ENCODE measurements at places on chromosomes 7 and 10.

DNA sequence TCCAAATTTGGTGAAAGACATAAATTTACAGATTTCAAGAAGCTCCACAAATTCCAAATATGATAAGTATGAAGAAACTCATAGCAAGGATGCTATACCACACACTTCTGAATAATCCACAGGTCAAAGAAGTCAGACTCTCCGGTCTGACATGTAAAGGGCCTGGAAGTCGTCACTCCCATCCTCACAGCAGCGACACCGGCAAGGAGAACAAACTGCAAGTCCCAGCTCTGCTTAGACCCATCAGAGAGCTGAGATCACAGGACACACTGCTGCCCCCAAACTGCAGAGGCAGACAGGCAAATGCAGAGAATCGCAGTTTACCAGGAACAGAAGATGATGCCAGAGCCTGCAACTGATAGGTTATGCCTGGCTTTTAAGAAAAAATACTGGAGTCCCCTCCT, 62.0 kb downstream of the AMZ1 start:
- no peaks in the 10 kb centered on the region for H3K36me3 ChIP-seq
- H3K27me3 ChIP-seq, result no peaks in the 10 kb centered on the region
- H3K4me1 ChIP-seq, result no peaks in the 10 kb centered on the region
- H3K4me3 ChIP-seq, result no peak overlapping the region
- no peak overlapping the region for H3K27ac ChIP-seq

DNA sequence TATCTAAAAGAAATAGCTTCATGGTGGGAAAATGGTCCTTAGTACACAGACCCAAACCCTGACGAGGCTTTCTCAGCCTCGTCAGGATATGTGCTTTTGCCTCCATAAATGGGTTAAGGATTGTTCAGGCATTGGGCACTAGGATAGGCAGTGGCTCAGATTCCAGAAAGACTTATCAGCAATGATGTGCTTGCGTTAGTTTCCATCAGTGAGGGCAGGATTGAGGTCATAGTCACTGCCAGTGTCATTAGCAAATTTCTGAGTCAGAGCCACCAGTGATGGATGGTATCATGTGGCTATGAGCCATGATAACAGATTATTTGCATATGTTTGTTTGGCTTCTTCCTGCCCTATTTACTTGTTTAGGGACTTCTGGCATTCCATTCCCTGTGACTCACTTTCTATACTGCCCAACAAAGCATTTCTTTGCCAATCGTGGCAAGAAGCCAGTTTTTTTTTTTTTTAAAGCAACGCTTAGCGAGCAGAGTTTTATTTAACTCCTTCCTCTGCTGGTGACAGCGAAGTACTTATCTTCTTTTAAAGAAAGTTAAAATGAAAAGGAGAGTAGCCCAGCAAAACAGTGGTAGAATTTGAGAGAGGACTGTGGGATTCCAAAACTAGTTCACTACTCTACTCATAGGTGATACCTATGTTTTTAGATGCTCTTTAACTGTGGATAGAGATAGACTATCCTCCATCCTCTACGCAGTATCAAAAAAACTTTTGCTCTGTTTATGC, 44.4 kb downstream of the MYPN start:
- H3K27me3 ChIP-seq, result no peaks in the 10 kb centered on the region
- H3K27ac ChIP-seq, result no peak overlapping the region
- no peak overlapping the region for H3K4me3 ChIP-seq
- H3K4me1 ChIP-seq, result peaks cover 13% of the 10 kb centered on the region
- no peaks in the 10 kb centered on the region for H3K36me3 ChIP-seq

DNA sequence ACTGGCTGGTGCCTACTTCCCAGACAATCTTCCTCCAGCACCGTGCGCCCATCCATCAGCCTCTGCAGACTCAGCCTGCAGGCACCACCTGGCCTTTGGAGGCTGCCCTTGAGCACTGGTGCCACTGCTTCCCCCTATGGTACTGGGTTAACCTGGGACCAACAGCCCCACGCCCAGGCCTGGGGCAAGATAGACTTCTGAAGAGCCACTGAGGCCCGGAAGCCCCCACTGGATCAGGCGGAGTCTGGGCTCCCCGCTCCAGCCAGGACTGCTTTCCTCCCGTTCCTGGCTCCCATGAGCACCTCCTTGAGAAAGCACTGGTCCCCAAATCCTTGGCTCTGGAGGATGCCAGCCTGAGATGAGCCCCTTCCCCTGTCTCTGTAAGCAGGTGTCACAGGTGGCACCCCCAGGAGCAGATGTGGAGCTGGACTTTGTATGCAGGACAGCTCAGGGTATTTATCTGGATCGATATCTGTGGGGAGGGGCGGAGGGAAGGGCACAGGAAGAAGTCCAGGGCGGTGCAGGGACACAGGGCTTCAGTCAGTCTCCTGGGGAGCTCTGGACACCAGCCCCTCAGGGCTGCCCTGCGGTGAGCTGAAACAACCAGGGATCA, 206.5 kb upstream of the PPP2R2D start:
- DNase-seq, result no peak
- no peaks in the 10 kb centered on the region for H3K27me3 ChIP-seq
- H3K36me3 ChIP-seq, result no peaks in the 10 kb centered on the region
- no peak overlapping the region for H3K27ac ChIP-seq

DNA sequence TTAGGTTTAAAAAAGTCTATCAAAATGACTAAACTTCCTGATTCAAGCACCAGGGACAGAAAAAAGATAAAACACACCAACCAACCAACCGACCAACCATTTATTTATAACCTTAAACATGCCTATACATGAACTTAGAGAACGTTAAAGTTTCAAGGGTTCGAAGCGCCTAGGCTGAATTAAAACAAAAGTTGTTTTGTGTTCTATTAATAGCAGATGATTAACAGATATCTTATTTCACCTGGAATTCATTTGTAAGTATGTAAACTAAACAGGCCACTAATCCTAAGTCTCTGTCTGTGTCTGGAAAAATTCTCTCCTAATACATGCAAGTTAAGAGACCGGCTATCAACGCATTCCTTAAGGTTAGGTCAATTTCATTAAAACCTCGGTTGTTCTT, 1.4 kb downstream of the BAIAP2L1 start:
- peak overlapping the region; percentile 38 for H3K27ac ChIP-seq
- H3K4me1 ChIP-seq, result peaks cover 16% of the 10 kb centered on the region
- no peak for DNase-seq
- H3K4me3 ChIP-seq, result no peak overlapping the region
- no peaks in the 10 kb centered on the region for H3K36me3 ChIP-seq

DNA sequence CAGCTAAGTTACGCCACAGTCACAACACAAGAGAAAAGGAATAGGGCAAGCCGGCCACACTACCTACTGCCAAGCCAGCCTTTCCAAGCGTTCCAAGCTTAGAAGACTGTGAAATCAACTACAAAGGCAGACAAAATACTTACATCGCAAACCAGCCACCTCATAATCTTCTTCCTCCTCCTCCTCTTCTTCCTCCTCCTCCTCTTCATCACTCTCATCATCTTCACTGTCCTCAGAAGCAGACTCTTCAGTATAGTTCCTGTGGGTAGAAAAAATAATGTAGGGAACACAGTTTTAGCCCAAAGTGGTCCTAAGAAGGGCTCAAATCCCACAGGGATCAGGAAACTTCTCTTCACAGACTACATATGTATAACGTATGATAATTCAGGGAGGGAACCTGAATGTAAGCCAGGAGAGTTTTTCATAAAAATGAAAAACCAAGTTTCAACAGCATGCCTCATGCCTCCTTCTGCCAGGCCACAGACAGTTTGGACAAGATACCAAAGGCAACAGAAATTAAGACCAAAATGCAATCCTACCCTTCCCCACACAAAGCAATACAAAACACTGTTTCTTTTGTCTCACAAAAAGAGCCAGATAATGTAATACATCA, 13.6 kb downstream of the FZD9 start:
- H3K4me1 ChIP-seq, result no peaks in the 10 kb centered on the region
- H3K27me3 ChIP-seq, result no peaks in the 10 kb centered on the region
- H3K27ac ChIP-seq, result peak overlapping the region; percentile 28
- peaks cover 87% of the 10 kb centered on the region for H3K36me3 ChIP-seq
- no peak overlapping the region for H3K4me3 ChIP-seq
- DNase-seq, result no peak

GRCh38 chr7:50146692-50147091, 53.6 kb upstream of the ZPBP start:
- no peaks in the 10 kb centered on the region for H3K27me3 ChIP-seq
- no peak overlapping the region for H3K4me3 ChIP-seq
- DNase-seq, result no peak
- no peak overlapping the region for H3K27ac ChIP-seq
- no peaks in the 10 kb centered on the region for H3K36me3 ChIP-seq

GRCh38 chr7:116138202-116138801, 72.0 kb upstream of the TES start:
- H3K4me3 ChIP-seq, result no peak overlapping the region
- no peaks in the 10 kb centered on the region for H3K27me3 ChIP-seq
- DNase-seq, result no peak
- no peaks in the 10 kb centered on the region for H3K36me3 ChIP-seq
- H3K27ac ChIP-seq, result no peak overlapping the region

DNA sequence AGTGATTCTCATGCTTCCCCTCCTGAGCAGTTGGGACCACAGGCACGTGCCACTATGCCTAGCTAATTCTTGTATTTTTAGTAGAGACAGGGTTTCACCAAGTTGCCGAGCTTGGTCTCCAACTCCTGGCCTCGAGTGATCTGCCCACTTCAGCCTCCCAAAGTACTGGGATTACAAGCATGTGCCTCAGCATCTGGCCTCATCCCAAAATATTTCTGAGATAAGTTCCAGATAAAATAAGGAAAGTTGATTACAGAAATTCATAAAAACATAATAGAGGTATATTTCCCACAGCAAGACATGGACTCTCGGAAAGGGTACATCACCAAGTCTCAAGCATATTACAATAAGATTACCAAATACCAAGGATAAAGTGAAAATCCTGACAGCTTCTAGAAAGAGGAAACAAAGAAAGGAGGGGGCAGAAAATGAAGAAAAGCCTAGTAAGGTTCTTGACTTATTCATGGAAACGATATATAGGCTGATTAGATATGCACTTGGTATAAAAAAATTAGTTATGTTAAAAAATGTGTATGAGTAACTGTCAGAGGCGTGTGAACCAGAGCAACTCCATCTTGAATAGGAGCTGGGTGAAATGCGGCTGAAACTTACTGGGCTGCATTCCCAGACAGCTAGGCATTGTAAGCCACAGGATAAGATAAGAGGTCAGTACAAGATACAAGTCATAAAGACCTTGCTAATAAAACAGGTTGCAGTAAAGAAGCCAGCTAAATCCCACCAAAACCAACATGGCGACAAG, 35.0 kb downstream of the IQUB start:
- H3K27me3 ChIP-seq, result no peaks in the 10 kb centered on the region
- H3K36me3 ChIP-seq, result no peaks in the 10 kb centered on the region
- H3K4me1 ChIP-seq, result no peaks in the 10 kb centered on the region
- no peak overlapping the region for H3K27ac ChIP-seq
- DNase-seq, result no peak
- H3K4me3 ChIP-seq, result no peak overlapping the region

- DNase-seq, result no peak
- H3K4me3 ChIP-seq, result peak overlapping the region; percentile 90
- H3K27ac ChIP-seq, result peak overlapping the region; percentile 90
- no peaks in the 10 kb centered on the region for H3K36me3 ChIP-seq
- no peaks in the 10 kb centered on the region for H3K27me3 ChIP-seq
These were observed 993 bp upstream of the SND1 start for GRCh38 chr7:127650847-127651555.

GRCh38 chr7:111697771-111698170, 135.5 kb upstream of the IMMP2L start:
- H3K27me3 ChIP-seq, result no peaks in the 10 kb centered on the region
- no peaks in the 10 kb centered on the region for H3K36me3 ChIP-seq
- H3K4me1 ChIP-seq, result no peaks in the 10 kb centered on the region
- DNase-seq, result no peak

DNA sequence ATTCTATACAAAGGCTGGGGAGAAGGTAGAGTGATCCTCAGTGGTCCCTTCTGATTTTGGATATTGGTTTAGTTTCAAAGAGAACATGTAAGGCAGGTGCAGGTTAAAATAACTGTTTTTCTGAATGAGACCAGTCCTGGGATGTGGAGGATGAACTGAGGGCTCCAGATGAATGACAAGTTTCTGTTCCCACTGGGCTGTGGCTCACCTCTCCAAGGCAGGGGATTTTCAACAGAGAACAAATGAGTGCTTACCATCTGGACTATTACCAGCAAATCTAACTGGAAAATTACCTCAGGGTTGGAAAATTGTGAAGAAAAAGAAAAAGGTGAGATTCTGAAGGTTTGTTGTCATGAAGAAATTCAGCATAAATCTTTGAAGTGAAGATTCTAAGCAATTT, 8.0 kb downstream of the LAMB4 start:
- H3K27me3 ChIP-seq, result no peaks in the 10 kb centered on the region
- DNase-seq, result no peak
- no peak overlapping the region for H3K27ac ChIP-seq
- H3K4me3 ChIP-seq, result no peak overlapping the region

DNA sequence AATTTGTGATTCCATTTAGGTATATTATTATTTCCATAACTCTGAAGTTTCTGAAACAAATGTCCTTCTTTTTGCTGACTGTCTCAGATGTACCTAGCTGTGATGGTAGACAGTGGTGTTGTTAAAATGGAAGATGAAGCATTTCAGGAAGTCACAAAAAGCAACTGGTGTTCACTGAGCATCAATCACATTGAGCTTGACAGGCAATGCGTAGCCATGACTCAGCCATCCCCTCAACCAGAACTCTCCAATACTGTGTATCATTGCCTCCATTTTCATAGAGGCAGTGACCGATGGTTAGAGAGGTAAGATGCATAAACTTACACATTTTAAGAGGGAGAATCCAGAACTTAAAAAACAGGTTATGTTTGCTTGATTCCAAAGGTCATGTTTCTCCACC, 434.0 kb downstream of the INHBA start:
- DNase-seq, result no peak
- H3K4me1 ChIP-seq, result no peaks in the 10 kb centered on the region
- no peaks in the 10 kb centered on the region for H3K36me3 ChIP-seq
- H3K27me3 ChIP-seq, result no peaks in the 10 kb centered on the region

GRCh38 chr10:88281592-88282347, 301.3 kb downstream of the RNLS start:
- peaks cover 13% of the 10 kb centered on the region for H3K4me1 ChIP-seq
- H3K4me3 ChIP-seq, result no peak overlapping the region
- no peaks in the 10 kb centered on the region for H3K36me3 ChIP-seq
- H3K27me3 ChIP-seq, result no peaks in the 10 kb centered on the region
- DNase-seq, result no peak
- peak overlapping the region; percentile 37 for H3K27ac ChIP-seq

DNA sequence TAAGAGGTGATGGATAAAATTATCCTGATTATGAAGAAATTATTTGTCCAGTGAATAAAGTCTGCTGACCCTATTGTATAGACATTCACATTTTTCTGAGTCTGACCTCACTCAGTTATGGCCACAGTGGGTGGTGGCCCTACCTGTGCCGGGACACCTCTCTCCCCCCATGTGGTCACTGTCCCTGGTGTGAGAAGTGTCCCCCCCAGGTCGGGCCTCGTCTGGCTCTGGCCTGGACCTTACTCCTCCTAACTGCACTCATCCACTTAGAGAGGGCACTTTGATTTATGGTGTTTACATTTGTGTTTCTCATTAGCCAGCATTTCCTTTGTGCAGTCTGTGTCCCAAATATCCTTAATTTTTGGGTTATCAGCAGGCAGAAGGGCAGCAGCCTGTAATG, 59.6 kb upstream of the ZNF32 start:
- no peaks in the 10 kb centered on the region for H3K36me3 ChIP-seq
- H3K4me3 ChIP-seq, result no peak overlapping the region
- peak; percentile 28 for DNase-seq
- H3K27me3 ChIP-seq, result no peaks in the 10 kb centered on the region

Data from vagina (tissue), 2 donors.